ENCODE measurements at places on chromosomes 3 and 15.

GRCh38 chr3:188900421-188900951, 271.3 kb upstream of the TPRG1 start:
- peak; percentile 92 for DNase-seq

GRCh38 chr3:172177046-172177445, 137.7 kb downstream of the FNDC3B start:
- DNase-seq = no peak

- no peak for DNase-seq
Measured at GRCh38 chr3:166283840-166284239, 446.6 kb upstream of the BCHE start.

- no peak for DNase-seq
Measured at GRCh38 chr15:101692801-101693598, 31.3 kb downstream of the TARS3 start.

- DNase-seq = no peak
Measured at GRCh38 chr3:190178779-190179178, 58.1 kb upstream of the P3H2 start.

DNA sequence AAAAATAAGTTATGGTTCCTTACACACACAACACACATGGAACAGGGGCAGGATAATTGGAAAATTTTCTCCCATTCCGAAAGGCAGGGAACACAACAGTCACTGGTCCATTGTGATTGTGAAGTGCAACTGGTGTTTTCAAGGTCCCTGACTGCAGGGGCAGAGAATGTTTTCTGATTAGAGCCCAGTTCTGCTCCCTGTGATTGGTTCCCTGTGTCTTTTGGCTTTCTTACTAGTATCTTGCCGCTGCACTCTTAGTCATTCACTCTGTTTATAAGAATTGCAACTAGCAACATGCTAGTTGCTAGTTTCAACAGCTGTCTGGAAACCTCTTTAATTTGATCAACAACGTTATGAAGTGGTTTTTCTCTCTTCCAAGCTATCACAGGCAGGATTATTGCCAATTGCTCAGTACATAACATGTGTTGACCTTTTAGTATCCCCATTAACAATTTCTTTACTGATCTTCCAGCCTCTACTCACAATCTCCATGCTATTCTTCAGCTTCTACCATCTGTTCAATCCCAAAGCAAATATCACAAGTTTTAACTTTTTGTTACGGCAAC, 177.5 kb downstream of the EPHA6 start:
- no peak for DNase-seq

DNA sequence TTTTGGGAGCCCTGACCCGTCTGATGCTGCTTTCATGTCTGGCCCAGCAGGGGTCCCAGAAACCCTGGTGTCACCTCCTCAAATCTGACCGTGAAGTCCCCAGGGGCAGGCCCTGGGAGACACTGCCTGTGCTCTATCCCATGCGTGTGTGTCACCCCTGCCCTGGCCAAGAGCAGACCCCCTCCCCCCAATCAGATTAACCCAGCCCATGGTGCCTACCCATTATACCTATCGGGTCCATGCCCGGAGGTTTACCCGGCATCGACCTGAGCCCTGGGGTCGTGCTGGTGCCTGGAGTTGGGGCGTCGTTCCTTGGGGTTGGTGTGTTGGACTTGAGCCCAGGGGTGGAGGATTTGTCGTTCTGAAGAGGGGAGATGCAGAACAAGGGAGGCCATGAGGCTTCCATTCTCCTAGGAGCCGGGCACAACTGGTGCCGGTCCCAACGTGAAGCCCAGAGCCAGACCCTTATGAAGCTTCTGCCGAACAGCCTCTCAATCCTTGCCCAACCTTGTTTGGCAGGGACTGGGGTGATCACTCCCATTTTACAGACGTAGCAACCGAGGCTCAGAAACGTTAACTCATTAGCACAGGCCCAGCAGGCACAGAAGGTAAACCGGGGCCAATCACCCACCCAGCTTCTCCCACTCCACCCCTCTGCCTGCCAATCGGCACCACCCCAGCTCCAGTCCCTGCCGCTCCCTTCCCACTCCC, 39.6 kb downstream of the TLE3 start:
- DNase-seq = no peak

DNA sequence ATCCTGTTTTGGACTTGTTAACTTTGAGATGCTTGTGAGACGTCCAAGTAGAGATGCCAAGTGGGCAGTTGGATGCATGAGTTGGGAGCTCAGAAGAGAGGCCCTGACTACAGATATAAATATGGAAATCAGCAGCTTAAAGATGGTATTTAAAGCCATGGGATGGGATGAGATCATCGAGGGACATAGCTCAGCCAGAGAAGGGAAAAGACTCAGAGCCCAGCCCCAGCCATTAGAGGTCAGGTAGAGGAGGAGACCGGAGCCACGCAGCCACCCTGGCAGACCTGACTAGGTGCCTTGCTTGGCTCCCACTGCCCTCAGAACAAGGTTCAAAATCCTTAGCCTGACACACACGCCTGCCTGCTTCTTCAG, 31.1 kb downstream of the ATP2B2 start:
- no peak for DNase-seq

DNA sequence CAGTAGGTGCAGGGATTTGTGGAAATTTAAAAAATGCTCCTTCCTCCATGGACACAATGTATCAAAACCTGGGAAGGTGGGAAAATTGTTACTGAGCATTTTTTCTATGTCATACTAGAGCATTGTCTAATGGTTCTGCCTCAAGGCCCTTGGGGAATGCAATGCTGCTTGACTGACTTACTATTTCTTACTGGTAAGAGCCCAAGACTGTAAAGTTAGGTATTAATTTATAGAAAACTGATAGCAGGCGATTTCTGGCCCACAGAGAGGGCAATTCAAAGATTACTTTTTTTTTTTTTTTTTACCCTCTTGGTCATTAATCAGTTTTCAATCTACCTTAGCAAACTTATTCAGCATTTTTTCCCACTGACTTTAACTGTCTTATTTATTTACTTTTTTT, 38.5 kb upstream of the MRPL3 start:
- DNase-seq = no peak

DNA sequence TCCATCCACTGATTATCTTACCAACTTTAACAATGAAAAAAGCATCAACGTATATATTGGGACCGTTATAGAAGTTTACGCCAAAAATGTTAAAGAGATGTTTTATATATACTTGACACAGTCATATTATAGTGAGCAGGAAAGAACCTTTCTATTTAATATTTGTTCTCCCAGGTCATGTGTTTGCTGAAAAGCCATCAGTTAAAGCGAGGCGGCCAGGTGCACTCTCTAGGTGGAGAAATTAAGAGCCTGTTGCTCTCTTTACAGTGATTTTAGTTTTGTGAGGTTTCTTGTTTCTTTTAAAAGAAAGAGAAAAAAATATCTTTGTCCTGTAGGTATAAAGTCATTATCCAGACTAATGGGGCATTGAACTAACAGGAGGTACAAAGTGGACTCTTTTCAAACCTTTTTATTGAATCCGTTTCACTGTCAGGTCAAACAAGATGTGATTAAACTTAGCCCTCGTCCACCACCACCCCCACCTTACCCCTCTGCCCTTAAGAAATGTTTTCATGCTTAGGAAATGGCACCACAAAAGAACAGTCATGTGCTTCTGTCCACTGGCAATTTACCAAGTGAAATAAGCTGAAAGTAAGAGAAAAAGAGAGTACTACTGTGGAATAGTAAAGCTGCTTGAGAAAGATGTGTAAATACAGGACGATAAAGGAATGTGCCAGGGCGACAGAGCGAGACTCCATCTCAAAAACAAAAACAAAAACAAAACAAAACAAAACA, 279.9 kb downstream of the PTPRG start:
- DNase-seq = no peak

DNA sequence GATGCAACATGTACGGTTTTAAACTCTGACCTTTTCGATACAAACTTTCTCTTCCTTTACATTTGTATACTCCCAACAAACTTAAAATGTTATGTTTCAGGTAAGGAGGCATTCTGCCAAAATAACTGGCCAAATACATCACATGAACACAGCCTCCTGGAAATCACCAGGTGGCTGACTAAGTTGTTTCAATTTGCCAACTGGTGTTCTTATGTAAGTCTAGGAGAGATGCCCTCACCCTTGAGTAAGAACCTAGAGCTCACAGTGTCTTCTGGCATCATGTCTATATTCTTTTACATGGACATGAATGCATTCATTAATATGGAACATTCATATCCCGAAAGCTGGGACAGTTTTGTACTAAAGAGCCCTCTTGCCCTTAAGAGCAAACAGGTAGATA, 341.1 kb upstream of the NR2F2 start:
- DNase-seq = no peak

DNA sequence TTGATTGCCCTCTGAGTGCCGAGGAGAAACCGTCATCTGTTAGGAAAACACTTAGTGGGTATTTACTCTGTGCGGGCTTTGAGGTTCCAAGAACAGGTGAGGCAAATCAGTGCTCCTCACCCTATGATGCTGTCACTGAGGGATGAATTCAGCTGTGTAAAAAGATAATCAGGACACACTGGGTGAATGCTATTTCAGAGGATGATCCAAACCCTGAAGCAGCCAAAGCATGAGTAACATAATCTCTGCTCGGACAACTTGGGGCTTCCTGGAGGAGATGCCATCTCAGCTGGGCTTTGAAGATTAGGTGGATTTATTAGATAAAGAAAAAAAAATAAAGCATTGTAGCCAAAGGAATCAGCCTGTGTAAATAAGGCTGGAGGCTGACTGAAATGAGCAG, 10.5 kb upstream of the GADL1 start:
- no peak for DNase-seq

DNA sequence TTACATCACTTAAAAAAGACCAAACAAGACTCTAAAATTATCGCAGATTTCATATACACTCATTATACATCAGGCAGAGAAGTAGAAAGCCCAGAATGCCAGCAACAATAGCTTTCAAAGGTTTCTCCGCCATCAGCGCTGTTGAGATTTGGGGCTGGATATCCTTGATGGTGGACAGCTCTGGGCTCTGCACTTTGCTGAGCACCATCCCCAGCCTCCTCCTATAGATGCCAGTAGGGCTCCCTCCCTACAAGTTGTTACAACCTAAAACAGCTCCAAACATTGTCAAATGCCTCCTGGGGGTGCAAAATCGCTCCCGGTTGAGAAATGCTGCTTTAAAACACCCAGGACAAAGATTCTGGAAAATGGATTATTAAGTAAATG, 73.5 kb downstream of the ATP10A start:
- no peak for DNase-seq

DNA sequence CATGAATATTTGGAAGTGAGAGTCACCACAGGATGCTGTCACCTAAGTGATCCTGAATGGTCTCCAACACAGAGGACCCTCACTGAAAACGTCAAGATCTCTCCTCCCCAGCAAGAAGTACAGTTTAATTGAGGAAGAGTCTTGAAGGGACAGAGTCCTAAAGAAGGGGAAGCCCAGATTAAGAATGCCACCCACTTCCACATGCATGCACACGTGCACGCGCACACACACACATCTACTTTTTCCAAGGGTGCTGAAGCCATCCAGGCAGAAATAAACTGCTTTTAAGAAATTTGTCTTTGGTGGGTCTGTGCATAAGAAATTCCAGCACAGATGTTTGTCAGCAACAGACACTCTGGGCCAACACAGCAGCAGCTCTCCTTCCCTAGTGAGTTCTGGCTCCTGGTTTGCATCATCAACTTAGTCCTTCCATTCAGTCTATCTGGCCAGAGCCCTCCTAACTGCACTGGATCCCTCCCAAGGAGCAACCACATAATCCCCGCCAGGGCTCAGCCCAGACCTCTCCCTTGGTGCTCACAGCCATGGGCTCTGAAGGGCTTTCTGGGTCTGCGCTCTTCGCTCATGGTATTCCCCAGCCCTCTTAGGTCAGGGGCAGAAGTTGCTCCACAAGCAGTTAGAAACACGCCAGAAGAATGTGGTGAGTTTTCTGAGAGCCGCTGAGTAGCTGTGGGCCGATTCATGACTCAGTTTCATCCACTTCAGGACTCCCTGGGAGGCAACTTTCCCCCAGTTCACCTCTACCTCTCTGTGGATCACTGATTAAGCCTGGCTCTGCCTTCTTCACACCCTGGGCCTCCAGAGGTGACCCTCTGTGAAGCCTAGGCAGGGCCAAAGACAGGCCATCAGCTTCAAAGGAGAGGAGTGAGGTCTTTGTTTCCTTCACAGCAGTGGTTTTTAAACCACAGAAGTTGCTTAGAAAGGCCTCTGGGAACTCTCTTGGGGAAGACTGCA, 132.6 kb upstream of the LIPC start:
- DNase-seq = no peak

DNA sequence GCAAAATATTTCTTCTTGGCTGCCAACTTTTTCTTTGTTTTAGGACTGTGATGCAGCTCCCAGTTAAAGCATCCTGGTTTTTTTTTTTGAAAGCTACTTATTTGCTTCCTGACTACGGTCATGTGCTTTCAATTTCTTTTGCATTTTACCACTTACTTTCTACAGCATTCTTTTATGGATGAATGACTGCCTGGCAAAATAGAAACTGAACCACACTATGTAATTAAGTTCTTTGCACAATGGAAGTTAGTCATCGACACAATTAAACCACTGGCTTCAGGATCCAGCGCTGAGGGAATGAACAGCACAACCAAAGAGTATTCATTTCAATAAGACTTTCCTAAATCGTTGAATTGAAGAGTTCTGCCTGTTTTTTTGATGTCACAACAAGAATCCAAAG, 82.2 kb upstream of the EPHA3 start:
- no peak for DNase-seq

DNA sequence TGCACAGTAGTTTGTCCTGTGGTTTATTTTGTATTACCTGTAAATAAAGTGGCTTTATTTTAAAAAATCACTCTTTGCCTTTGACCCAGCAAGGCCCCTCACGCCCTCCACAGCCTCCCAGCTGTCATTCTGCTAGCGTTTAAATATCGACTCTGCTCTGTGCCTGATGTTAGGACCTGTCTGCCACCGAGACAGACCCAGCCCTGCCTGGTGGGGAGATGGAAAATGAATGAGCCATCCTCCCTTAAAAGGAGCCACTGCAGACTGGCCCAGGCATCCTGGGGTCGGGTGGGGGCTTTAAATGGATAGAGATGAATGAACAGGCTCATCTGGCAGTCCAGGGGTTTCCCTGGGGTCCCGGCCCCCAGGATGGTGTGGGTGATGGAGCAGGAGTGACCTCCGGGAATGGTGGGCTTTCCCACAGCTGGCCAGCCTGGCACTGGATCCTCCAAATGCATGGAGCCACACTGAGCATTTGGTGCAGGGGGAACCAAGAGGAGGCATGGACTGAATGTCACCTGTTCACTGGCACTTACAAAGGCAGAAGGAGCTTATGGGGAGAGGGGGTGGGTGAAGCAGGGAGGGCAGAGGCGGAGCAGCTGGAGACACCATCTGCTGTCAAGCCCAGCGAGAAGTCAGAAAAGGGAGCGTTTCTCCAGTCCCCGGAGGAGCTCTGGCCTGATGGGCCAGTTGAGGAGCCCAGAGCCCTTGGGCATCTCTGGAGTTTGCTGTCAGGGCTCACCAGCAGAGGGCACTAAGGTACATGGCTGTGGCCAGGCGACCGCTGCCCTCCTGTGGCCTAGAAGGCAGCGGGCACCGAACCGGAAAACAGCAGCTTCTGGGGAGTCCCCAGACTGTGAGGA, 11.9 kb downstream of the GRM2 start:
- DNase-seq = peak; percentile 68
